ENCODE measurements at places on chromosomes 6 and 20.

DNA sequence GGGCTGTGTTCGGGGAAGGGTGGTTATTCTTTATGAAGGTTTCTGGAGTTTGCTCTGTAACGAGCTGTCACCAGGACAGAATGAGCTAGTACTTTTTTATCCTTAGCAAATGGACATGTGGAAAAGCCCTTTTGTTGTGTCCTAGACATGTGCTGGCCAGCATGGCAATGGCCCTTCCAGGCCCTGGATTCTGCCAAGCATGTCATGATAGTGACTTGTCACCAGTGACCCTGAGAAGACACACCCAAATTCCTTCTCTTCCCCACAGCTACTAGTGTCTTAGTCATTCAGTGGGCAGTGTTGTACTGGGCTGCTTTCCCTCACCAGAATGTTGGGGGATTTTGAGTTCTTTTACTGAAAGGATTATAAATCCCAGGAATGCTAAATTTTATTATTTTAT lies 74.0 kb upstream of the XRN2 start:
- no peak for DNase-seq

- DNase-seq: no peak
Observed at GRCh38 chr6:100229512-100229911, 235.2 kb downstream of the SIM1 start.

GRCh38 chr20:51335329-51335841 lies 207.1 kb downstream of the NFATC2 start:
- DNase-seq: no peak

- DNase-seq: no peak
Observed at GRCh38 chr6:103578115-103578514, 1281.6 kb downstream of the HACE1 start.

DNA sequence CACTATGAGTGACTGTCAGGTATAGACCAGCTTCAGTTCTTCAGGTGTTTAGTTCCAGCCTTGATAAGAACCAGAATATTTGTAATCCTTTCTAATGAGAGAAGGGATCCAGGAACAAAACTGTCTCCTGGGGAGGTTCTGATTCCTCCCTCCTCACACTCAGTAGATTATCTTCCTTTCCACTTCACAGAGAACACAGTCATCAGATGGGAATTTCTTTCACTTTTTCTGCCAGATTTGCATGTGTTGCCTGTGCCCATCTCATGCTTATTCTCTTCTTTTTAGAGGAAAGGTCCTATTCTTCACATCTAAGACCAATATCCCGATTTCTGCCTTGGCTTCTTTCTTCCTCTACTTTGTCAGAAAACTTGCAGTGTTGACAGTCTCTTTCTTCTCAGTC lies 50.8 kb downstream of the CD109 start:
- DNase-seq: no peak

DNA sequence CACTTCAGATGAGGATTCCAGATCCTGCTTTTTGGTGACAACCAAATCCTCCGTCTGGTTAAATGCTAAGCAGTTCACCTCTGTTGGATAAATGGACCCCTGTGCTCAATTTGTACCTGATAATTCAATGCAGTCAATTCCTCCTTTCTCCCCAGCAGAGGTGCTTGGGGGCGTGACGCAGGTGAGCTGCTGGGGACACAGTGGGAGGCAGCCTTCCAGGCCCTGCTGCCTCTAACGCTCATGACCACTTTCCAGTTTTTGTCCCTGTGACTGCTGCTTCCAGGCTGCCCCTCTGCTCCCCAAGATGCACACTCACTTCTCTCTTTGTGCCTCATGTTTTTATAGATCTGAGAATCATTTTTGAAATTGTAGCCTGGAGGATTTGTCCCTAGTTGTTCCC lies 78.5 kb downstream of the TTLL2 start:
- no peak for DNase-seq

DNA sequence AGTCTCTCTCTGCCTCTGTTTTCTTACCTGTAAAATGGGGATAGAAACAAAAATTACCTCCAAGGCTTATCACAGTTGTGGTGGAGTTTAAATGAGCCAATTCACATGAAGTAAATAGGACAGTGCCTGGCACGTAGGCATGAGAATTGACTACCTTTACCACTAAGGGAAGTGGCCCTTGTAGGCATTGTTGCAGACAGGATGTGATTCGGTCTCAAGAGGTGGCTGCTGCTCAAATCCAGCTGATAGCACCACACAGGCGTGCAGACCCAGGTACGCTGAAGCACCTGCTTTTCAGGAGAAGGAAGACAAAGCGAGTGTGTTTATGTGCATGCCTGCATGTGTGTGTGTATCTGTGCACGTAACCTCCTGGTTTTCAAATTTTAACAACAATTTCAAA lies 108.6 kb downstream of the EYA2 start:
- no peak for DNase-seq

GRCh38 chr6:64527899-64528298 lies 892.3 kb downstream of the PHF3 start:
- DNase-seq: no peak

GRCh38 chr6:157246048-157246630 lies 77.2 kb downstream of the TMEM242 start:
- no peak for DNase-seq

DNA sequence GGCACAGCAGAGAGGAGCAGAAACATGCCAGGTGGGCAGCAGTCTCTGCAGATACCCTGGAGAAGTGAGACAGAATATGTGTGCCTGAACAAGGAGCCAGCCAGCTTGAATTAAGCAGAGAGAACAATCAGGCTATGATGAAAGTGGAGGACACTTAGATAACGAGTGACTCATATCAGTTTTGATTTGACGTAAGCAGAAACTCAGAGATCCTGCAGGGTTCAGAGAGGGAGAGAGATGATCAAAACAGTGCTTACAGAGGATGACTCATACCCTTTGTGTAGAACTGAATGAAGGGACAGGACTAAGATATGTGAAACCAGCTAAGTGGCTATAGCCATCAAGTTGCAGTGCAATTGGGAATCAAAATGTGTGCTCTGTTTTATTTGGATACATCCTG lies 300.7 kb downstream of the TENT5A start:
- DNase-seq: no peak

GRCh38 chr6:15408758-15409157 lies 162.9 kb downstream of the JARID2 start:
- no peak for DNase-seq

- no peak for DNase-seq
Observed at GRCh38 chr6:149751239-149751638, 1.7 kb downstream of the PCMT1 start.

- no peak for DNase-seq
Observed at GRCh38 chr20:4985658-4986057, 15.7 kb downstream of the SLC23A2 start.

DNA sequence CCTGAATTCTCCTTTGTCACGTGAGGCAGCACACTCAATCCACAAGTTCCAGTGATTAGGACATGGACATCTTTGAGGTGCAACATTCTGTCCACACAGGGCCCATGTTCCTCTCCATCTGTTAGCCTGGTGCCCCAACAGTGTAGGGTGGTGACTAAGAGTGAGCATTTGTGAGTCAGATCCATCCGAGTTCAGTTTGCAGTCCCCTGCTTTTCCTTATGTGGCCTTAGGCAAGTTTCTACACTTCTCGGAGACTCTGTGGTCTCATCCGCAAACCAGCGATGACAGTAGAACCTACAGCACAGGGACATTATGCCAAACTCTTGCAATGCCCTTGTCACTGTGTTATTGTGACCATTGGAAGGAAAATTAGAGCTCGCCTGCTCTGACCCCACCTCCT lies 178.7 kb upstream of the CDH4 start:
- DNase-seq: no peak

DNA sequence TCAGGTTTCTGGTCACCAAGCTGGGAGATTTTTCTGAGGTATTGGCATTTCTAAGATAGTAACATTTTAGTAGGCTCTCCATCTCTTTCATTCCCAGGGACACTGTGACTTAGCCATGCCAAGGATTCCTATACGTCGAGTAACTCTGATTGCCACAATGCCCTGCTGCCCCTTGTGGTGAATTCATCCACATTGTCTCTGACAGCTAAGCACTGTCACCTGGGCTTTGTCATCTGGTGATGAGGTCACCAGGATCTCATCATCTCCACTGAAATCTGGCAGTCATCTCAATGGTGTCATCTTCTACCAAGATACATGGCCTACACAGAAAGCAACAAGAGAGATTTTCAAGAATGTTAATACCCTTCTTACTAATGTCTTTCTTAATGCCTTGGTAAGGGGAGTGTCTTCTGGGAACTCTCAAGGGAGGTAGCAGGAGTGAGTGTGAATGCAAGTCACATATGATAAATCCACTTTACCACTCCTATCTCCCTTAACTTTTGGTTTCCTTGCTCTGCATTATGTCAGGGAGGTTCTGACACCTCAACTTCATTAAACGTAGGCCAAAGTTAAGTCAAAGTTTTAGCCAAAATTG lies 246.7 kb downstream of the CD109 start:
- no peak for DNase-seq

GRCh38 chr20:10634211-10634610 lies 39.6 kb downstream of the JAG1 start:
- DNase-seq: no peak

DNA sequence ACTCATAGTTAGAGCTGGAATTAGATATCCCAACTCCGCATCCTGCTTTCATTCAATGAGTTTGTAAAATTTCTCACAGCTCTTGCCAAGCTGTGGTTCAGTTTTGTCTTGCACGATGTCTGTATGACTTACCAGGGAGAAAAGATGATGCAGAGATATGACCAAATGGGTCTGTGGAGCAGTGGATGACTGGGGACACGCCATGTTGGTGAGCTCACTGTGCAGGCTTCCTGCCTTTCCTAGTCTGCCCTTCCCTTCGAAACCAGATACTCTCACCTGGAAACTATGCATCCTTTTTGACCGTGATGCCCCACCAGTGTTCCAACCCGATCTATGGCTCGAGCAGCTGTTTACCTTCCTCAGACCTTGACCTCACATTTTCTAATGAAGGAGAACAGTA lies 262.7 kb upstream of the BMP2 start:
- no peak for DNase-seq

DNA sequence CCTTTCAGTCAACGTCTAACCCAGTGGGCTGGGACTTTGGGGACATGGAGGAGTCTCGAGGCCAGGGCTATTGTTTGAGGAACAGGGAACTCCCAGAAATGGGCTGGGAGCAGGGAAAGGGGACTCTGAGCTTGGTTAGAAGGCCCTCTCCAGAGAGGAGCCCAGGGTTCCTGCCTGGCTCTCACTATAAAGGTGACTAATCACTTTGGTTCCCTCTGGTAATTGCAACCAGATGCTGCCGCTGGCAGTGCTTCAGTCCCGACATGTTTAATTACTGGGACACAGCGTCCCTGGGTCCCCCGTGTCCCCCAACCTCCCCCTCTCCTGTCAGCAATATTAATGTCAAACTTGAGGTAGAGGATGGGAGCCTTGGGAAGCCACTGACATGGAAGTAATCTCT lies 5.0 kb upstream of the GDF5 start:
- DNase-seq: no peak

DNA sequence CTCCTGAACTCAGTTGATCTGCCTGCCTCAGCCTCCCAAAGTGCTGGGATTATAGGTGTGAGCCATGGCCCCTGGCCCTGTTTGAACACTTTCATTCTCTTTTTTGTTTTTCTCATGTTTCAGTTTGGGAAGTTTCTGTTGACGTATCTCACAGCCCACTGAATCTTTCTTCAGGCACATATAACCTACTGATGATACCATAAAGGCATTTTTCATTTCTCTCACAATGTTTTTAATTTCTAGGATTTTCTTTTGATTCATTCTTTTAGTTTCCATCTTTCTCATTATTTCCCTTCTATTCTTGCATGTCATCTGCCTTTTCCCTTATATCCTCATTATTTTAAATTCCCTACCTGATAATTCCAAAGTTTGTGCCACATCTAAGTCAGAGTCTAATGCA lies 58.5 kb upstream of the EZR start:
- DNase-seq: no peak

DNA sequence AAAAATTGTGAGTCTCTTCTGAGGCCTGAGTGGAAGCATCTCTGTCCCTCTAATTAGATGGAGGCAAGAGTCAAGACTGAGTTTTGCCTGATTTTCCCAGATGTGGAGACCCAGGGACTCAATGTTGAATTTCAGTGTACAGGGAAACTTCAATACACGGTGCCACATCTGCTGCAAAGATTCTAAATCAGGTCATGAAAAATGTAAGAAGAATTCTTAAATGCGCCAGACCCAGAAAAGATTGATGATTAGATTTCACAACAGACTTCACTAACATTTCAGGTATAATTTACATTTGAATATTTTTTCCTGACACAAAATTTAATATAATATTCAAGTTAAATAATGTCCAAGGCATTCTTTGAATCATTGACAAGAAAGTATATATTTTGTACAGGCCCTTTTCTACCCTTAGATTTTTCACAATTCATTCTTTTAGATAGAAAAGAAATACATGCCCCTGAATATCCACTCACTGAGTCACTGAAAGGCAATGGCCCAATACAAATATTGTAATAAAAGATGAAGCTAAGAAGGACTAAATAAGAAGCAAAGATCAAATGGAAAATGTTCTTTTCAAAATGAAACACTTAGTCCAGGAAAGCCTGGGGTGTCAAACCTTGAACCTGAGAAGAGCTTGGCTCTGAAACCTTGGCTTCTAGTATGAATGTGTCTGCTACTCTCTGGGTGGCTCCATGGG lies 18.2 kb upstream of the HDGFL1 start:
- no peak for DNase-seq

DNA sequence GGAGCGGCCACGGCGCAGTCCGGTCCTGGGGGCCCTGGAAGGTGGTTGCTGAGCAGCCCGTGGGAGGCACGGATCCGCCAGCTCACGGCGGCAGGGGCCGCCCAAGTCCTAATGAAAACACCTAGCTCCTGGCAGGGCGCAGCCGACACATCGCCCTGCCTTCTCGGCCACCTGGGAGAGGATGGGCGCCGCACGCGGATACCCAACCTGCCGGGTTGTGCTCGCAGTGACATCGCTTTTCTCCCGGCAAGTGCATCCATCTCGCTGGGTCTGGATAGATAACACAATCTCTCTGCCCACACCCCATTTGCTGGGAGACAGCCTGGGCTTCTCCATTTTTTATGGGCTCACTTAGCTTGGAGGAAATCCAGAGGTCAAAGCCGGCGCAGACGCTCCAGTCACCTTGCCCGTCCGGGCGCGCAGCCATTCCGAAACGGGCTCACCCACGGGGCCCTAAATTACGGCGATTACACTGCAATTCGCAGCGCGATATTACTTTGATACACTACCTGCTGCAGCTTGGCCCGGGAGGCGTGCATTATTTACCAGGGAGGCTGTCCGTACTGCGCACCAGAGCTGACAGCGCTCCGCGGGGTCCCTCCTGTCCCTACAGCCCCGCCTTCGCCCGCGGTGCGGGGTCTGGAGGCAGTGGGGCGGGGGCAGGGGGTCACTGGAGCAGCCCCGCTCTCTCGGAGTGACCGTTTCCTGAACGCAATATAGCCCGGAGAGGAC lies 36.2 kb upstream of the CCDC167 start:
- no peak for DNase-seq

All from activated T-helper 9 cell treated with anti-CD3 and anti-CD28 coated beads, Interleukin-2, amount 50 U/mL, for 16 hours (primary cell).